ENCODE measurements at places on chromosomes 2 and 18.

GRCh38 chr18:35386600-35387100, 9.5 kb upstream of the ZNF396 start:
- no peak for DNase-seq

DNA sequence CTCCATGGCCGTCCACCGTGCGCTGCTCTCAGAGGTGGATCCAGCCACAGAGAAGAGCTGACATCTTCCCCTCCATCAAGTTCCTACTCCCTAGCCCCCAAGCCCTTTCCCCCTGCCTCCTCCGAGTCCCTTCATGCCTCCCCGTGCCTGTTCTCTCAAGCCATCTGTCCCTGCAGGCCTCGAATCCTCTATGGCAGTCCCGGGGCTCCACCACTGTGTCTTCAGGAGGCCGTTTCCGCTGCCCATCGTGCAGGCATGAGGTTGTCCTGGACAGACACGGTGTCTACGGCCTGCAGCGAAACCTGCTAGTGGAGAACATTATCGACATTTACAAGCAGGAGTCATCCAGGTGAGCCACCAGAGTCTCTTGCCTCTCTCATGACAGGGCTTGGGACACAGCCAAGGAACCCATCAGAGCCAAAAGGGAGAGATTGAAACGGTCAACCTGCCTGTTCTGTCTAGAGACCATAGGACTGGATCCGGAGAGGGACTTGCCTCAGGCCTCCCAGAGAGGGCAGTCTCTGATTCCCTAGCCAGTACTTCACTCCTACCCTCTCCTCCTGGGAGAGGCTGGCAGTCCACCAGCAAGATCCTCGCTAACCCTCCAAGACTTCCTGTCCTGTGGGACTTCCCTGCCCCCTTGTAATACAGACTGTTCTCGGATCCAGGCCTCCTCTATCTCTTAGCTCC, 9.7 kb downstream of the UCN start:
- DNase-seq: no peak

- DNase-seq: no peak
These were observed 60.6 kb upstream of the HS6ST1 start for GRCh38 chr2:128379021-128380015.

GRCh38 chr2:54801352-54801751, 77.9 kb downstream of the EML6 start:
- DNase-seq: no peak

GRCh38 chr2:118013221-118013723, 598 bp downstream of the CCDC93 start:
- DNase-seq: peak; percentile 37

GRCh38 chr2:216017365-216017764, 4.0 kb upstream of the MREG start:
- no peak for DNase-seq

Data from activated gamma-delta T cell (primary cell).